ENCODE measurements at places on chromosomes 4 and X. TPM values are rescaled to one million over a fixed set of nuclear protein-coding genes. Genes with fewer than 3 reads are reported as not detected.
A peak's percentile ranks its signal among the peaks of the same experiment; 100 is the strongest.

Gene EFHC2
- not detected for total RNA-seq

Gene IQSEC2
- total RNA-seq = 20.1 TPM

Gene NUDT10
- 0.13 TPM for total RNA-seq

Gene DAPP1
- total RNA-seq = not detected

Gene PGK1
- 360 TPM for total RNA-seq

Gene SMIM10L2A
- total RNA-seq = not detected

Gene GC
- not detected for total RNA-seq

DNA sequence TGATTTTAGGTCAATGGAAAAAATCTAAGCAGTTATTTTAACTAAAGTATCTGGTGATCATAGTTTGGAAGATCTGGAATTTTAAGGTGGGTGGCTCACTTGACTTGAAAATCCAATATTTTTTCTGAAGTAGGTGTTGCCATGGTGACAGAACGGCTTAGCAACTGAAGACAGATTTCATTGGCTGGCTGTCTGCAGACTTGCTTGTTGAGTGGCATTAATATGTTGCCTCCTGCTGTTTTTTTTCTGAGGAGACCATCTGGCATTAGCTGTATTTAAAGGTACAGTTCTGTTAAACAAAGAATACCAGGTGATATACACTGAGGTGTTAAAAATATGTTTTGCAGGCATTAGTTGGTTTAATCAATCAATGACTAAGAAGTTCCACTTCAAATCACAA lies 19.8 kb downstream of the CPE start:
- no peaks in the 10 kb centered on the region for H3K36me3 ChIP-seq
- DNase-seq = no peak
- no peaks in the 10 kb centered on the region for H3K4me1 ChIP-seq
- H3K4me3 ChIP-seq = no peak overlapping the region
- no peak overlapping the region for H3K27ac ChIP-seq
- H3K27me3 ChIP-seq = peaks cover 3% of the 10 kb centered on the region

- H3K27me3 ChIP-seq = no peaks in the 10 kb centered on the region
- 0 out of 2 replicates have a peak, but pooled peaks cover 2% of the 10 kb centered on the region for H3K36me3 ChIP-seq
- H3K27ac ChIP-seq = no peak overlapping the region
- DNase-seq = no peak
Measured at GRCh38 chr4:23171976-23172375, 479.2 kb downstream of the GBA3 start.

GRCh38 chrX:154516656-154517100 lies 646 bp upstream of the FAM3A start:
- peak overlapping the region; percentile 83 for H3K27ac ChIP-seq
- DNase-seq = no peak
- peaks cover 18% of the 10 kb centered on the region for H3K4me1 ChIP-seq
- H3K4me3 ChIP-seq = peak overlapping the region; percentile 84
- no peaks in the 10 kb centered on the region for H3K27me3 ChIP-seq

DNA sequence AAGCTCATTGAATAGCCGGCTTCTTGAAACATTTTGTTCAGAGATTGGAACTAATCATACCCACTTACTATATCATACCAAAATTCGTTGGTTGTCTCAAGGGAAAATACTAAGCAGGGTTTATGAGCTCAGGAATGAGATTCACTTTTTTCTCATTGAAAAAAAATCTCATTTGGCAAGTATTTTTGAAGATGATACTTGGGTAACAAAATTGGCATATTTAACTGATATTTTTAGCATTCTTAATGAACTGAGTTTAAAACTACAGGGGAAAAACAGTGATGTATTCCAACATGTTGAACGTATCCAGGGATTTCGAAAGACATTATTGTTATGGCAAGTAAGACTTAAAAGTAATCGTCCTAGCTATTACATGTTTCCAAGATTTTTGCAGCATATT lies 6.4 kb downstream of the FAM200B start:
- no peak overlapping the region for H3K4me3 ChIP-seq
- H3K27me3 ChIP-seq = no peaks in the 10 kb centered on the region
- H3K4me1 ChIP-seq = peaks cover 88% of the 10 kb centered on the region
- peaks cover 49% of the 10 kb centered on the region for H3K36me3 ChIP-seq
- H3K27ac ChIP-seq = no peak overlapping the region
- DNase-seq = no peak

DNA sequence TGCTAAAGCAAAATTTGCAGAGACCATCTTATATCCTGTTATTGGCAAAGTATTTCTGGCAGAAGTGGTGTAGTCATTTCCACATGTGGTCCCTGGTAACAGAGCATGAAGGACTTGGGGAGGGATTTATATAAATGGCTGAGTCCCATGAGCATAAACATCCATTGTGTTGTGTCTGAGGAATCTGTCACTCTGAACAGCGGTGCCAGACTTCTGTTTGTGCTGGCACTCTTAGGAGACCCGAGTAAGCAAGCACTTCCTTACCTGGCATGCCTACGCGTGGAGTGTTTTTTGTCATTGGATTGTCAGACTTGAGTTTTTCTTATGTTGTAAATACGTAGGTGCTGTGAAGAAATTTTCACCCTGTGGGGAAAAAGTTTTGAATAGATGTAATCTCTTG lies 285.9 kb downstream of the ARHGAP10 start:
- H3K4me1 ChIP-seq = peaks cover 28% of the 10 kb centered on the region
- no peak for DNase-seq
- peaks cover 3% of the 10 kb centered on the region for H3K27me3 ChIP-seq
- no peak overlapping the region for H3K4me3 ChIP-seq

GRCh38 chrX:24465532-24465865 lies 413 bp downstream of the PDK3 start:
- no peak for DNase-seq
- H3K27ac ChIP-seq = no peak overlapping the region
- H3K4me1 ChIP-seq = no peaks in the 10 kb centered on the region
- no peaks in the 10 kb centered on the region for H3K36me3 ChIP-seq

DNA sequence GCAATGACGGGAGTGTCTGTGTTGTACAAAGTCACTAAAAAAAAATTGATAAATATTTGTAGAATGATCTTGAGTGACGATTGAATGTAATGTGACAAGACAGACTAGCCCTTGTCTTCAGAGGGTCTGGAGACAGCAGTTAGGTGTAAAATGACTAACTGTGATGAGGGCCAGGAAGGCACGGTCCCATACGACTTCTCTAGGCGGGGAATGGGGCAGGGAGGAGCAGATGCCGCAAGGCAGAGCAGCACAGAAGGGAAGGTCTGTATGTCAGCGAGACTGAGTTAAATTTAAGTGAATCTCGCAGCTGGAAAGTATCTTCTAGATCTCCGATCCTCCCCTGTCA lies 405 bp downstream of the CENPE start:
- peaks cover 5% of the 10 kb centered on the region for H3K27me3 ChIP-seq
- peak overlapping the region; percentile 99 for H3K27ac ChIP-seq
- peak; percentile 17 for DNase-seq
- H3K36me3 ChIP-seq = peaks cover 10% of the 10 kb centered on the region
- H3K4me3 ChIP-seq = peak overlapping the region; percentile 90
- H3K4me1 ChIP-seq = peaks cover 30% of the 10 kb centered on the region

GRCh38 chr4:179804440-179804839 lies 2362.2 kb upstream of the AGA start:
- H3K4me1 ChIP-seq = no peaks in the 10 kb centered on the region
- no peak overlapping the region for H3K27ac ChIP-seq
- no peaks in the 10 kb centered on the region for H3K27me3 ChIP-seq
- H3K36me3 ChIP-seq = no peaks in the 10 kb centered on the region

DNA sequence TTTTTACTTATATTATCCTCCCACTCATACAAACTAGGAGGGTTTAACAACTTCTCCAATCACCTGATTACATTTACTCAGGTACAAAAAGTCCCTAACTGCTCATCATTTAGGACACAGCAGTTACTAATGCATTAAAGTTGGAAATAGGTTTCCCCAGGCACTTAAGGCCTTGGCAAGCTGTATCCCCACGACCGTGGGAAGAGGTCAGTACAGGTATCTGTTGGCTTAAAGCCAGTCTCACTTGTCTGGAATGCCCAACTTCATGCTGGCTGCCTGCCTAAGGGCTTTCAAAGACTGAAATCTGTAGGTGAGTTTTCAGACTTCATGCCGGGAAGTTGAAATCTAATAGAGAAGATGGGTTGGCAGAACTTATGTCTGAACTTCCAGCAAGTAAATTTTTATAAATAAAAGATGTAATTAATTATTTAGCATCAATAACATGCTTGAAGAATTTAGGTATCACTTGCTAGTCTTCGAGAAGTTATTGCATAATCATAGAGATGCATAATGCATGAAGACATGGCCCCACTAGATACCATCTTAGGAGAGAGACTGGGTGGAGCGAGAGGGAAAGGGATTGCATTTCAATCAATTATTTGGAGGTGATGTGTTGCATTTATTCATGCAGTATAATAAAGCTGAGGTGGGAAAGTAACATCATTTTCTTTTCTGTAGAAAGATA lies 54.2 kb downstream of the SCD5 start:
- DNase-seq = no peak
- peaks cover 6% of the 10 kb centered on the region for H3K36me3 ChIP-seq
- H3K27ac ChIP-seq = peak overlapping the region; percentile 80
- peak overlapping the region; percentile 41 for H3K4me3 ChIP-seq
- H3K27me3 ChIP-seq = peaks cover 4% of the 10 kb centered on the region

GRCh38 chr4:109171070-109171469 lies 131.4 kb downstream of the COL25A1 start:
- no peaks in the 10 kb centered on the region for H3K4me1 ChIP-seq
- H3K27me3 ChIP-seq = no peaks in the 10 kb centered on the region
- no peak overlapping the region for H3K27ac ChIP-seq
- DNase-seq = no peak
- no peak overlapping the region for H3K4me3 ChIP-seq

DNA sequence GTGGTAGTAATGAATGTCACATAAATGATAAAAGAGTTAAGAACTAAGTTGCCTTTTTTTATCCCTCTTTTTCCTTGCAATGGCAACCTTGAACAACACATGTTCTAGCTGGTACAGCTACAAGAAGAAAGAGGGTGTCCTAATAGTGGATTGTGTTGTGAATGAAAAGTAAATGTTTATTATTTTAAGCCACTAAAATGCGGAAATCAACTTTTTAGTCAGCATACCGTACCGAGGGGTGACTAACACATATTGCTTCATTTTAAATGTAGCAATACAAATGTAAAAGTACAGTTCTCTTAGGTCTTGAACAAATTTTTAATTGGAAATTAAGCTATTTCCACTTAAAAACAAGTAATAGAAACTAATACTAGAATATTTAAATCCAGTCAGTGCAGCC lies 17.7 kb upstream of the AP1AR start:
- H3K4me1 ChIP-seq = peaks cover 22% of the 10 kb centered on the region
- DNase-seq = peak; percentile 75
- no peaks in the 10 kb centered on the region for H3K27me3 ChIP-seq
- peak overlapping the region; percentile 68 for H3K4me3 ChIP-seq

DNA sequence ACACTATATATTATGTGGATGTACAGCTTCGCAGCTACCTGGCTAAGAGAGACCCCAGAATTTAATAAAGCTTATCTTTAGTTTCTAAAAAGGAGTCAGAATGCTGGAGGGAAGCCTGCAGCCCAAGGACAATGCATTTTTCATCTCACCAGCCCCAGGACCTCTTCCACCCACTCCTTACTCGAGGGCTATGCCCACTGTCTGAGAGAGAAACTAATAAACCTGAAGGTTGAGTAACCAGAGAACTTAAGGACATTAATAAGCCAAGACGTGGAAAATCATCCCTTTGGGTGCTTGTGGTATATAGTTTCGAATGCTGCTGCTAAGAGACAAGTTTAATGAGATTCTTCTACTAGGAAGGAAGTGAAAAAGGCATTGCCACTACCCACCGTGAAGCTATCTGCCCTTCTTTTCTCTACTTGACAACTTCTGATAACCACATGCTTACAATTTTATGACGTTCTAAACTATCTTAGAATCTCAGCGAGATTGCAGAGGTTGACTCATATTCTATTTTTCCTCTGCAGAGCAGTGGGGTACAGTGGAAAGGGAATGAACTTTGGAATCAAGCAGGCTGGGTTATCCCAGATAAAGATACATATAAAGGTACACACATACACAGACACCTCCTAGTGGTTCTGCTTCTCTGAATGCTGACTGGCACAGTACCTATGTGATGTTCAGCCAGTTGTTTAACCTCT lies 3.3 kb downstream of the RELL1 start:
- peaks cover 54% of the 10 kb centered on the region for H3K4me1 ChIP-seq
- no peak for DNase-seq
- H3K36me3 ChIP-seq = 0 out of 2 replicates have a peak, but pooled peaks cover 4% of the 10 kb centered on the region
- no peaks in the 10 kb centered on the region for H3K27me3 ChIP-seq

GRCh38 chr4:180084561-180084960 lies 2158.6 kb upstream of the TENM3 start:
- H3K27ac ChIP-seq = no peak overlapping the region
- H3K27me3 ChIP-seq = no peaks in the 10 kb centered on the region
- H3K4me3 ChIP-seq = no peak overlapping the region
- no peaks in the 10 kb centered on the region for H3K36me3 ChIP-seq

DNA sequence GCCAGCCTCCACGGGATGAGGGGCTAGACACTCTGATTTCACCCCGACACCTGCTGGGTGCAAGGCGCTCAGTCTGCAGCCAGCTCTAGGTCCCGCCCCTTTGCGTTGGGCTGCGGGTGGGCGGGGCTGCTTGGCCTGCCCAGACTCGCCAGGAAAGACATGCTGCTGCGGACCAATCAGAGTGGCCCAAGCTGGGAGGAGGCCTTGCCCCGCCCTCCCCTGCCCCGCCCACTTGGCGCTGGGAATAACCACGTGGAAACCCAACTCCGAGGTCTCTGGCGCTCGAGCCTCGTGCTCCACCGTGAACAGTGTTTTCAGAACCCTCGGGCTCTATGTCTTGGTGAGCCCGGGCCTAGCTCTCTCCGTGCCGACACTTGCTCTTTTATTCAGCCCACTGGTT lies 5.3 kb upstream of the VMA21 start:
- no peaks in the 10 kb centered on the region for H3K36me3 ChIP-seq
- DNase-seq = no peak
- H3K27ac ChIP-seq = no peak overlapping the region
- H3K4me1 ChIP-seq = peaks cover 5% of the 10 kb centered on the region

- H3K4me3 ChIP-seq = peak within 1 kb of the TSS; percentile 97
- peaks cover 16% of the 10 kb centered on the region for H3K4me1 ChIP-seq
- no peaks in the 10 kb centered on the region for H3K36me3 ChIP-seq
Measured at GRCh38 chr4:143336781-143337599, at the start of gene GAB1. Gene GAB1 (plus strand): TSS chr4:143336876. CDS start chr4:143337189, 313 bp downstream.

DNA sequence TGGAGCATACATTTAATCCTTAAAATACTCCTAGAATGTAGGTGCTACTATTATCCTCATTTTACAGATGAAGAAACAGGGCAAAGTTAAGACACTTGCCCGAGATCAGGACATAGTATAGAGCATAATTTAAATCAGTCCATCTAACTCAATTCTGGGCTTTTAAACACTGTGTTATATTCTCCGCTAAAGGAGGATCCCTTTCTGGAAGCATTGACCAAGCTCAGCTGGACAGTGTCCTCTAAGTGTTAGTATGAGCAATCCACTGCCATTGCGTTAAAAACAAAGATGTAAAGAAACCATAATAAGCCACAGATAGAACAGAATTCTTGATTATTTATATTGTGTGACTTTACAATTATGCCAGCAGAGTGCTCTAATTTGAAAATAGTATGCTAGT lies 207.0 kb downstream of the ARHGAP24 start:
- no peaks in the 10 kb centered on the region for H3K36me3 ChIP-seq
- H3K4me3 ChIP-seq = no peak overlapping the region
- no peak overlapping the region for H3K27ac ChIP-seq
- H3K27me3 ChIP-seq = no peaks in the 10 kb centered on the region
- no peak for DNase-seq

- H3K4me1 ChIP-seq = no peaks in the 10 kb centered on the region
- no peaks in the 10 kb centered on the region for H3K27me3 ChIP-seq
- no peaks in the 10 kb centered on the region for H3K36me3 ChIP-seq
- H3K4me3 ChIP-seq = no peak overlapping the region
Measured at GRCh38 chr4:11050766-11051165, 366.2 kb upstream of the CLNK start.
